ENCODE measurements at places on chromosomes 2 and 18.
A peak's percentile ranks its signal among the peaks of the same experiment; 100 is the strongest.

GRCh38 chr2:28497206-28497605 lies 1.3 kb downstream of the PLB1 start:
- DNase-seq: no peak

DNA sequence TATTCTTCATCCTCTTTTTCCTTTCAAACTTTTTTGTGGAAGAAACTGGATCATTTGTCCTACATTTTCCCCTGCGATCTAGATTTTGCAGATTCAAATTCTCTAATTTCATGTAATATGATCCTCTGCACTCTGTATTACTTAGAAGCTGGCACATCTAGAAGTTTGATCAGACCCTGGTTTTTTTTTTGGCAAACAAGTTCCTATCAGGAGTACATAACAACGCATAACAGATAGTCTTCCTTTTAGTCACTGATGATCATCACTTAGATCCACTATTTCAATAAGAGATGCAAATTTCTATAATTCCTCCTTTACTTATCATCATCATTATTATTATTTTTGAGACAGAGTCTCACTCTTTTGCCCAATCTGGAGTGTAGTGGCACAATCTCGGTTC lies 117.1 kb downstream of the CDH2 start:
- no peak for DNase-seq

- DNase-seq: no peak
These were observed 40.4 kb downstream of the FTCDNL1 start for GRCh38 chr2:199810422-199811171.

DNA sequence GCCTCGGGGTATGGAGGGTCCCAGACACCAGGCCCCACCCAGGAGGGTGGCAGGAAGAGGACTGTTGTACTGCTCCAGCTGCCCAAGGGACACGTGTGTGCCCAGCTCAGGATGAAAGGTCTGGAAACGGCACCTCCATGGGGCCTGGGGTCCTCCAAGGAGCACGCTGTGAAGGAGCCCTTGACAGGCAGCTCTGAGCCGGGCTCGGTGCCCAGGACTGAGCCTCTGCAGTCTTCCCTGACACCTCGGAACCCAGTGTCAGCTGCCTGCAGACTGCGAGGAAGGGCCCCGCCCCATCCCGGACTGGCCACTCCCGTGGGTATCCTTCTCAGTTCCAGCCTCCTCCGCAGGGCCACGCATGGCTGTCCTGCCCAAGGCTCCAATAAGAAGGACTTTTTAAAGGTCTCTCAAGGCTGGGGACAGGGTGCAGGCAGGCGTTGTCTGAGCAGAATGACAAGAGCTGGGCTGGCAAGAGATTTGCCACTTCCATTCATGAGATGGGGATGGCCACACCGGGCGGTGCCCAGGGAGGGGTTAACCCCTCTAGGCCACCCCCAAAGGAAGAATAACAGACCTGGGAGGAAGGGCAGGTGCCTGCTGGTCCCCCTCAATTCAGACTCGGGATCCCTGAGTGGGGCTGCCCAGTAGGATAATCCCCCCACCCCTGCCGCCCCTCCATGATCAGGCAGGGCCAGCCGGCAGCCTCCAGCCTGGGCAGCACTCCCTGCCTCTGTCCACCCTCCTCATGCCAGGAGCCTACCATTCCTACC lies 8.9 kb downstream of the ECEL1 start:
- no peak for DNase-seq

DNA sequence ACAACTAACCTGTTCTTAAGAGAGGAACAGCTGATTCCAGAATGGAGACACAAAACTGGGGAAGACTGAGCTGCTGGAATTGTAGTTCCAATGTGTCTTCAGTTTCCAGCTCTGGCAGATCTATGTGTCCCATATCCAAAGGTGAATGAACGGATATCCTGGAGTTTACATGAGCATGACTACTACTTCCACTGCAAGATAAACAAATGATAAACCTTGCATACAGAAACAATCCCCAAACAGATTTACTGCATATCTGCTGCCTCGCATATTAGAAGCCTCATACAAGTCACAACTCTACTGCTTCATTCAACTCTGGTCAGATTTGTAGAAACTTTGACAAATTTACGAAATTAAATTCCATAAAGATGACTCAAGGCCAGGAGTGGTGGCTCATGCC lies 15.0 kb downstream of the RTTN start:
- no peak for DNase-seq

DNA sequence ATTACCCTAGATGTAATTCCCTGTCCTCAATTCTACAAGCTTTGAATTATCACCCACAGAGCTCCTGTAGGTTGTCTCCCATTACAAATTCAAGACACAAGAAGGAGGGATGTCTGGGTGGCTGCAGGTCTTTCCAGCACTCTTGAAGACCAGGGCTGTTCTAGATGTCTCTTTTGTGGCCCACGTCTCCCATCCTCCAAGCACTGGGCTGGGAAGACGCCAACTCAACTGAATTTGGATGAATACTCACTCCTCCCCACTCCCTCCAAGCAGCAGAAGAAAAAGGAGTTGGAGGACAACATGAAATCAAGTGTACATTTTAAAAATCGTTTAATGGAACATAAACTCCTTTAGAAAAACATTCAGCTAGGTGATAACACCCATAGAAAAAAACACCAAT lies 31.2 kb downstream of the SMAD7 start:
- no peak for DNase-seq

- DNase-seq: no peak
These were observed 11.0 kb upstream of the RALB start for GRCh38 chr2:120241684-120242083.

- peak; percentile 22 for DNase-seq
These were observed 7.9 kb upstream of the PDCL3 start for GRCh38 chr2:100554798-100555407.

GRCh38 chr2:226216575-226216974 lies 583.0 kb downstream of the IRS1 start:
- DNase-seq: no peak

DNA sequence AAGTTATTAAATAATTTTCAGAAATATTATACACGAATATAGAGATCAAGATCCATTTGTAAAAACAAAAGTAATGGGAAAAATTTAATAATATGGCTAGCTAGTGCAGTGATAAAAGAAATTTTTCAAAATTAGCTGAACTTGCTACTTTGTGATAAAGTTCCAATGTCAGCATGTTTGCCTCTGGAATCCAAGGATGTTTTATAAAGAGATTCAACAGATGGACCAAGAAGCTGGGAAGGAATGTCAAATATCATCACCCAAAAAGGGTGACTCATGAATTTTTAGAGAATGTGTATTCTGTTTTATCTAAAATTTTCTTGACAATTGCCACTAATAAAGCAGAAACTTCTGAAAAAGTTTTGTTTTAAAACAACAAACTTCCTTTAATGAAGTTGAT lies 95.3 kb downstream of the FSIP2 start:
- DNase-seq: no peak

DNA sequence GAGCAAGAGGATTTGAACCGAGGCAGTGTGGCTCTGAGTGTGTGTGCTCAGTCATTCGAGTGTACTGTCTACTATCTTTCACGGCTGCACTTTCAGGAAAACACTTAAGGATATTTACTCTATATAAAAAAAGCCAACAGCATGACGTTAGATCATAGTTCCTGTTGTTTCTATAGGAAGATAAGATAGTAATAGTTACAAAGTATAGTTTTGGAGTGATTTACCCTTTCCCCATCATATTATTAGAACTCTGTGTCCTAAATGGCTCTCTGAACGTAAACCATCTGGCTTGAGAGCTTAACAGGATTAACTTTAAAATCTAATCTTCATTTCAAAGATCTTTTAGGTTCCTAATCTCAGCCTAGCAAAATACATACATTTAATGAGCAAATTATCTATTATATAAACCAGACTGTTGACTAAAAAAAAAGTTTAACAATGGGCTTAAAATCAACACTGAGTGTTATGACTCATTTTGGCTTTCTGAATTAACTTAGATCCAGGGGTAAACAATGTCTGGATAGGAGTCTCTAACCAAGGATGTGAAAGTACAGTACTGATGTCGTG lies 150.3 kb upstream of the DNMT3A start:
- no peak for DNase-seq

GRCh38 chr2:235027558-235028214 lies 75.9 kb downstream of the SH3BP4 start:
- no peak for DNase-seq

GRCh38 chr2:21803550-21803949 lies 679.8 kb downstream of the TDRD15 start:
- no peak for DNase-seq

All from stimulated activated CD8-positive, alpha-beta memory T cell treated with anti-CD3 and anti-CD28 coated beads, Interleukin-7, amount 100 ng/mL, for 4 hours (primary cell).